GM12864 (cell line): ENCODE measurements at places on chromosomes 2 and 18.

- DNase-seq = no peak
Measured at GRCh38 chr2:122145856-122146255, 390.4 kb downstream of the TSN start.

- DNase-seq = no peak
Measured at GRCh38 chr2:140975237-140975636, 1155.6 kb downstream of the LRP1B start.

GRCh38 chr2:172639256-172639655 is 83.4 kb downstream of the PDK1 start:
- no peak for DNase-seq

GRCh38 chr2:236896688-236897087 is 189.0 kb upstream of the COPS8 start:
- DNase-seq = no peak

GRCh38 chr18:63604791-63605567 is 17.8 kb downstream of the SERPINB13 start:
- no peak for DNase-seq

DNA sequence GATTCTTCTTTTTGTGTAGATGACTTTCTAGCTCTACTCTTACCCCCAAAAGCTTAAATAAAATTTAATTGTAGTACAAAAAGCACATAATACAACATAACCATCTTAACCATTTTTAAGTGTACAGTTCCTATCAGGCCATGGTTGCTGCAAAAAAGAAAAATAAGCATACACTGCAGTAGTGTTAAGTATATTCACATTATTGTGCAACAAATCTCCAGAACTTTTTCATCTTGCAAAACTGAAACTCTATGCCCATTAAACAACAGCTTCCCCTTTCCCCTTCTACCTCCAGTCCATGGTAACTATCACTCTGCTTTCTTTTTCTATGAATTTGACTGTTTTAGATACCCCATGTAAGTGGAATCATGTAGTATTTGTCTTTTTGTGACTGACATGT is 18.1 kb downstream of the PPM1B start:
- DNase-seq = no peak

DNA sequence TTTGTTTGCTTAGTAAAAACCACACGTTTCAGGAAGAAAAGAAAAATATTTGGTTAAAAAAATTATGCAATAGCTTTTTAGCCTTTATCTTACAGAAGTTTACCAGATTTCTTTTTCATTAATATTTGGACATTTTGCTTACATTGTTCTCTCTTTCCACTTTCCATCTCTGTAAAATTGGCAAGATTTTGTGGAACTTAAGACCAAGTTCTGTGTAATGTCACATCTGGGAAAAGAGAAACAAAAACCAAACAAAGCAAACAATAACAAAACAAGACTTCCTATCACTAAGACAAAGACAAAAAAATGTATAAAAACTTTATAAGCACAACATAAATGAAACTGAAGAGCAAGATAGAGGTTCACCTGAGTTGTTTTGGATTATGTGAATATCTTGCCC is 1392.1 kb upstream of the CELF4 start:
- DNase-seq = no peak

- no peak for DNase-seq
Measured at GRCh38 chr2:86677816-86678215, 42.3 kb upstream of the RMND5A start.

- no peak for DNase-seq
Measured at GRCh38 chr2:204255071-204255470, 290.2 kb upstream of the PARD3B start.

GRCh38 chr18:22559414-22560274 is 141.9 kb upstream of the CTAGE1 start:
- DNase-seq = no peak

DNA sequence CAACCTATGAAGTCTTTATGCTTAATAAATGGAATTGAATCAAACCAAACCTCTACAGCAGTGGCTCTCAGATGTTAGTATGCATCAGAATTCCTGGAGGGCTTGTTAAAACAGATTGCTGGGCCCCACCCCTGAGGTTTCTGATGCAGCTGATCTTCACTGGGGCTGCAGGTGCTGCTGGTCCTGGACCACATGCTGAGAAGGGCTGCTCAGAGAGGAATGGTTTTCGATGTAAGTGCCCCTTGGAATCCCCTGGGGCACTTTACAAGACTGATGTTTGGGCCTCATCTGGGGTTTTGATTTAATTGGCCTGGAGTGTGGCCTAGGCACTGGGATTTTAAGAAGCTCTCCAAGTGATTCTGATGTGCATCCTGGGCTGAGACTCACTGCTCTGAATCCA is 403.8 kb upstream of the HS6ST1 start:
- no peak for DNase-seq

DNA sequence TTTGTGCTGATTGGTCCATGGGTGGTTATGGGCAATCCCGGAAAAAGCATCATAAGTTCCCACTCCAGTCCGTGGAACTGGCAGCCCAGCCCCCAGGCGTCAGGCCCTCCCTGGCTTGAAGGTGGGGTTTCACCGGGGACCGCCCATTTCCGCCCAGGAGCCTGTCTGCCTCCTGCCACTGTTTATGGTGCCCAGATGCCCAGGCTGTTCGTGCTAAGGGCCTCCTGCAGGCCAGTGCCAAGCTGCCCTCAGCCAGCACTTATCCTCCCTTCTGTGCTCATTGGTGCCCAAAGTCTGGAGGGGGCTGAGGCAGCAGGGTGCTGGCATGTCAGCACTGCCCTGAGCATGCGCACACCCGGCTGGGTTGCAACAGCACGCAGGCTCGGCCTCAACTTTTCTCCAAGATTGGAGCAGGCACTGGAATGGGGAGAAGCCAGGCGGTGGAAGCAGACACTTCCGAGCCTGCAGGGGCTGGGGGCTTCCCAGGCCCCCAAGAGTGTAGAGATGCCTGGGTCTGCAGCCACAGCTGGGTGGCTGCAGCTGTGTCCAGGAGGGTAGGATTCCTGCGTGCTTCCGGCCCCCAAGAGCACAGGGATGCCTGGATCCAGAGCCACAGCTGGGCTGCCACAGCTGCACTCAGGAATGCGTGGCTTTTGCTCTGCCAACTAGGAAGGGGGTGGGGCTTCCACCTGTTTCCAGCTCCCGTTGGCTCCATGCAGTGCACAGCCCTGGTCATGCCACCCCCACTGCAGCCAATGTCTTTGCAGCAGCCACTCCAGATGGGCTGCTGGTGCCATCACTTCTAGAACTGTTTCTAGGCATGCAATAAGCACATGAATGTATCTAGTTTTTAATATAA is 74.0 kb downstream of the AGPS start:
- DNase-seq = no peak

DNA sequence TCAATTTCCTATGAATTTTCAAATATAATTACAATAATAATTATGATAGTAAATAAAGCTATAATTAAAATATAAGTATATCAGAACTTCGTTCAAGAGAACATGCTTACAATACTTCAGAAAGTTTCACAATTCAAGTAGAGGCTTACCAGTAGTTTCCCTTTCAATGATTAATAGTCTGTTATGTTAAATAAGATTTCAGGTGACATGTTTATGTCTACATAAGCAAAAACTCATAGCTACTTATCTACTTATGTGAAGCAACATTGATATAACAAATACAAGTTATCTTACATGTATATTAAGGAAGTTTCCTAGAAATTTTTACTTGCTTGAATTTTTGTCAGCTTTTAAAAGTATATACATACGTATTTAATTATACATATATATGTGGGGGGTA is 4.5 kb upstream of the COL3A1 start:
- no peak for DNase-seq

DNA sequence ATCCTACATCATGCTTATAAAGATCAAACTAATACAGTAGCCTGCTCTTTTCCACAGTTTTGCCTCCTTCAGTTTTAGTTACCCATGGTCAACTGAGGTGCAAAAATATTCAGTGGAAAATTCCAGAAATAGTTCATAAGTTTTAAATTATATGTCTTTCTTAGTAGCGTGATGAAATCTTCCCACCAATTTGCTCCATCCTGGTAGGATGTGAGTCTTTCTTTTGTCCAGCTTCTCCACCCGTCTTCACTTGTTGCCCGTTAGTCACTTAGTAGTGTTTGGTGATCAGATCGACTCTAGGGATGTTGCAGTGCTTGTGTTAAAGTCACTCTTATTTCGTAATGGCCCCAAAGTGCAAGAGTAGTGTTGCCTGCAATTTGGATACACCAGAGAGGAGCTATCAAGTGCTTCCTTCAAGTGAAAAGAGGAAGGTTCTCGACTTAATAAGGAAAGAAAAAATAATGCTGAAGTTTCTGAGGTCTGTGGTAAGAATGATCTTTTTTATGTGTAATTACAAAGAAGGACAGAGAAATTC is 57.0 kb downstream of the CEP192 start:
- no peak for DNase-seq

DNA sequence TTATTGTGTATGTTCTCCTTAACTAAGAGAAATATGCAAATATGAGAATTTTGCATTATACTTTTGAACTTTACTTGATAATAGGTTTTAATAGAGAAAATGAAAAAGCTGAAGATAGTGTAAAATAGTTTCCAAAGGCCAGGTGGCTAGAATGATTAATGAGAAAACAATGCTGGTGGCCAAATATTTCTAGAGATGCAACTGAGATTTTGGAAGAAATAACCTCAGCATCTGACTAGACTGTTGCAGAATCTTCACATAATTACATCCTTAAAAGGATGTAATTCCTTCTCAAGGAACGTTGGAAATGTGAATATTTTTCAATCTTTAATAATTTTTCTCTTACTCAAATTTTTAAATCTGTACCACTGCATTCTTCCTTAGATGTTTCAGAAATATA is 434.4 kb downstream of the THSD7B start:
- DNase-seq = no peak

DNA sequence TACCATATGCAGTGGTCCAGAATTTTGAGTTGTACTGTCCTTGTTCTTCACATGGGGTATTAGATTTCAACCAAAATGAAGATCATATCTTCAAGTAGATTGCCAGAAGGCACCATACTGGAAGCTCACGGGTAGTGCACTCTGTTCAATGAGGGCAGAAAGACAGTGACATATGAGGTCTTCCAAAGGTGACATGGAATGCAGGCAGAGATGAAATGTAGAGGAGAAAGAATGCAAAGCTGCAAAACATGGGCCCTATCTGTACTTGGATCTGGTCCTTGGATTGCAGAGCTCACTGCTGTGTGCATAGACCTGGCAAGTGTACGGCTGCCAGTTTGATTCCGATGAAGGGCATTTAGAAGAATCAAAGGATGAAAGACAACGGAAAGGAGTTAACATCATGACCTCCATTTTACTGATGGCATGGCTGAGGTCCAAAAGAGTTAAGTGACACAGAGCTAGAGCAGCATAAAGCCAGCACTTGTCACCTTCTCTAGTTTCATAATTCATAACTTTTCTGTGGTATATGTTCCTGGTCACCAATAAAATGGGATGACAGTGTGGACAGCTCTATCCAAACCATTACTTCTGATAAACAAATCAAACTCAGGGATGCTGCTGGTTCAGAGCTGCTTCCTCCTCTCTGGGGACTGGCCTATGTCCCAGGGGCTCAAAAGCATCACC is 64.7 kb downstream of the BCL2 start:
- DNase-seq = no peak

DNA sequence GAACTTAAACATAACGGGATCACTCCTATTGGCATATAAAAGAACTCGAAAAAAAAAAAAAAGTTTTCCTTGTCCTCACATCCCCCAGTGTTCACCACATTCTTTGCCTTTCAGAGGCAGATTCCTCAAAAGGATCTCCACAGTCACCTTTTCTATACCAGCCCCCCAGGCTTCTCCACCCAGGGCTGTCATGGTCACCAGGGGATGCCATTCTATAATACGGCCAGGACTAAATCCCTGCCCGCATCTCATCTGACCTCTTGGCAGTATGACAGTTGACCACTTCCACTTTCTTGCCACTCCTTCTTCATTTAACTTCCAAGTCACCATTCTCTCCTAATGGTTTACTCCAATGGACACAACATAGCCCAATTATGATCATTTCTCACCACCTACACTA is 29.3 kb downstream of the SOS1 start:
- no peak for DNase-seq

GRCh38 chr18:60905699-60906098 is 427.5 kb upstream of the CDH20 start:
- DNase-seq = no peak

DNA sequence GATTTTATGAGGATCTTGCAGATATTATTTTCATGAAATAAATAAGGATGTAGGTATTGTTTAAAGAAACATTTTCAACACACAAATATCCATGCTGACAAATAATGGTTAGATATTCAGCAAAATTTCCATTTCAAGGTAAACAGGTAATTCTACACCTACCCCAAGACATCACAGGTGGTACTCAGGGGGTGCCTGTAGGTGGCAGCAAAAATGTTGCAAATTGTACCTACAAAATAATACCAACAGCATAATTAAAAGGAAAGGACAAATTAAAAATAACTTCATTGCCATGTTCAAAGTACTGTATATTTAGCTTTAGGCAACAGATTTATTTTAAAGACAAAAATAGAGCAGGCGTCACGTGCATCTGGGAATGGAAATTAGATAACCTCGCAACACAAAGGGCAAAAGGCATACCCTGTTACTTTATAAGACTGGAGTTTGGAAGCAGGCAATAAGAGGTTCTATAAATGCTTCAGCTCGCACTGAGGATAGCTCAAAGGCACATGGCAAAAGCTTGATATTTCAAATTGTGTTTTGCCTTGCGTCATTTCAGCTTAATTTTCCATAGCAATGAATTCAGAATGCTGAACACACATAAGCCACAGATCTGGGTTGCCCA is 630.5 kb downstream of the TDRD15 start:
- DNase-seq = no peak

DNA sequence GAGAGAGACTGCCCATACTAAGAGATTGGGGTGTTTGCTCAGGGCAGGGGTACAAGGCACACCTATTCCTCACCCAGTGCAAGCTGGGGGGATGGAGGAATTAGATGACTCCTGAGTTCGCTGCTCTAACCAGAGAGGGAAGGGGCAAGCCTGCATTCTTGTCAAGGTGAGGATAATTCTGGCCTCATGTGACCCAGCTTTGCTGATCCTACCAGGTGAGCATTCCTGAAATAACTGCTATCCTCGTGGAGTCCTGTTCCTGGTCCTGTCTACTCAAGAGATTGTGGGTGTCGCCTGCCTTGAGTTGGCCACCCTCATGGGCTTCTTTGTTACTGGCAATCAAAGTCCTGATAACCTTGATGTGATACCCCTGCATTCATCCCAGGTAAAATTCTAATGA is 206.0 kb downstream of the SPP2 start:
- DNase-seq = no peak

DNA sequence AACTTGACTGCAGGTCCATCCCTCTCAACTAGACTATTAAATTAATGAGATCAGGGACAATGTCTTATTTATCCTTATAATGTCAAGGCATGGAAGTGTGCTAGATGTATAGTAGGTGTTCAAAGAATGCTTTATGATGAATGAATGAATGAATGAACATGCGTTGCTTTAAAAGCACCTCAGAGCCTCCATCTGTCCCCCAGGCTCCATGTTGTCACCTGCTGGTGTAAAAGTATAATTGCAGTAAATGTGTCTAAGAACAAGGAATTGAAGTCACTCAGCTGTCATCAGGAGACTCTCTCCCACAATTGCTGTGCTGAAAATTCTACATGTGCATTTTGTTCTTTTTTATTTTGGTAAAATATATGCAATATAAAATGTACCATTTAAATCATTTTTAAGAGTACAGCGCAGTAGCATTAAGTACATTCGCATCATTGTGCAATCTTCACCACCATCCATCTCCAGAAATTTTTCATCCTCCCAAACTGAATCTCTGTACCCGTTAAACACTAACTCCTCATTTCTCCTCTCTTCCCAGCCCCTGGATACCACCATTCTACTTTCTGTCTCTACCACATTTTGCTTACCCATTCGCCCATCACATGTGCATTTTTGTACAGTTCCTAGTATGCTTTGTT is 52.6 kb downstream of the GNAL start:
- no peak for DNase-seq
